ENCODE measurements at places on chromosomes 4 and X. TPM values are rescaled to one million over a fixed set of nuclear protein-coding genes. Genes with fewer than 3 reads are reported as not detected.

Gene P2RY10
- 76.0 TPM for total RNA-seq

Gene EGF
- total RNA-seq = not detected

Gene LRP2BP
- total RNA-seq = 0.78 TPM

Gene STPG2
- total RNA-seq = not detected

Gene BEX1
- not detected for total RNA-seq

Gene ARMCX1
- 0.72 TPM for total RNA-seq

Gene TMEM31
- not detected for total RNA-seq

Gene MND1
- total RNA-seq = 29.1 TPM

Gene ZIC3
- total RNA-seq = not detected

Gene HMGB3
- total RNA-seq = 32.6 TPM

Gene SLC6A14
- not detected for total RNA-seq

Gene GAGE12F
- not detected for total RNA-seq

Gene GRIA2
- total RNA-seq = not detected

Gene BCOR
- total RNA-seq = 44.7 TPM

Gene PWWP3B
- total RNA-seq = not detected

Gene NMU
- total RNA-seq = not detected

Gene MCF2
- total RNA-seq = 0.69 TPM

Gene OCIAD2
- 85.7 TPM for total RNA-seq

Gene GUCY2F
- total RNA-seq = not detected

Gene NSG1
- 46.8 TPM for total RNA-seq

Gene PRRG3
- total RNA-seq = not detected

Gene SERTM2
- not detected for total RNA-seq

Gene SPATA4
- total RNA-seq = not detected

Gene GLUD2
- total RNA-seq = 0.25 TPM

Gene NEIL3
- total RNA-seq = 24.0 TPM

Gene FAT1
- total RNA-seq = not detected

Gene TBC1D8B
- 1.4 TPM for total RNA-seq

Gene HPGD
- total RNA-seq = 10.4 TPM

Gene GPC4
- not detected for total RNA-seq

Gene ABLIM2
- total RNA-seq = 1.7 TPM

Measured in activated naive CD8-positive, alpha-beta T cell treated with anti-CD3 and anti-CD28 coated beads, Interleukin-2, amount 10 ng/mL, durations not matched to agents 7 days and 5 days (primary cell).